ENCODE measurements at places on chromosomes 5 and 9. TPM values are rescaled to one million over a fixed set of nuclear protein-coding genes. Genes with fewer than 3 reads are reported as not detected.

DNA sequence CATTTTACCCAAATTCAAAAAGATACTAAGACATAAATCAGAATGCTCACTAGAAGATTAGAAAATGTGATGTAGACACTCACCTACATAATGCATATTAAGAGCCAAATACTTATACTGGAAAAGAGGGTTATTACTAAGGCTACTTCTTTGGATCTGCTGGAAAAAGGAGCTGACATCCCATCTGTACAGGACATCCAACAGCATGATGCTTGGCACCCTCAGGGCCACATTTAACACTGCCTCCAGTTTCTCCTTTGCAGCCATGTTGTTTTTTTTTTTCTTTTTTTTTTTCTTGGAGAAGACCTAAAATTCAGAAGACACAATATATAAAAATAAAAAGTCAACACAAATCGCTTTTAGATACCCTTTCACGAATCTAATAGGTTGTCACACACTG is 6.0 kb downstream of the RNF145 start:
- no peak overlapping the region for H3K4me3 ChIP-seq
- no peak for DNase-seq
- H3K4me1 ChIP-seq = peaks cover 5% of the 10 kb centered on the region
- H3K27me3 ChIP-seq = no peaks in the 10 kb centered on the region
- H3K36me3 ChIP-seq = no peaks in the 10 kb centered on the region

GRCh38 chr5:658103-658502 is 35.0 kb downstream of the TPPP start:
- H3K4me3 ChIP-seq = no peak overlapping the region
- H3K27ac ChIP-seq = no peak overlapping the region

SLC9A3 gene
- total RNA-seq = 1.7 TPM

- H3K27ac ChIP-seq = no peak overlapping the region
- H3K4me3 ChIP-seq = no peak overlapping the region
- H3K27me3 ChIP-seq = no peaks in the 10 kb centered on the region
- DNase-seq = no peak
- H3K36me3 ChIP-seq = no peaks in the 10 kb centered on the region
- H3K4me1 ChIP-seq = peaks cover 2% of the 10 kb centered on the region
These were observed 34.6 kb downstream of the FAXDC2 start for GRCh38 chr5:154815684-154816247.

GRCh38 chr5:127810707-127811490 is 107.7 kb downstream of the CCDC192 start:
- H3K36me3 ChIP-seq = no peaks in the 10 kb centered on the region
- no peak overlapping the region for H3K4me3 ChIP-seq
- H3K27me3 ChIP-seq = no peaks in the 10 kb centered on the region
- no peak for DNase-seq

- H3K4me1 ChIP-seq = no peaks in the 10 kb centered on the region
- no peak for DNase-seq
- no peak overlapping the region for H3K27ac ChIP-seq
These were observed 12.2 kb downstream of the GRM6 start for GRCh38 chr5:178982941-178983340.

DNA sequence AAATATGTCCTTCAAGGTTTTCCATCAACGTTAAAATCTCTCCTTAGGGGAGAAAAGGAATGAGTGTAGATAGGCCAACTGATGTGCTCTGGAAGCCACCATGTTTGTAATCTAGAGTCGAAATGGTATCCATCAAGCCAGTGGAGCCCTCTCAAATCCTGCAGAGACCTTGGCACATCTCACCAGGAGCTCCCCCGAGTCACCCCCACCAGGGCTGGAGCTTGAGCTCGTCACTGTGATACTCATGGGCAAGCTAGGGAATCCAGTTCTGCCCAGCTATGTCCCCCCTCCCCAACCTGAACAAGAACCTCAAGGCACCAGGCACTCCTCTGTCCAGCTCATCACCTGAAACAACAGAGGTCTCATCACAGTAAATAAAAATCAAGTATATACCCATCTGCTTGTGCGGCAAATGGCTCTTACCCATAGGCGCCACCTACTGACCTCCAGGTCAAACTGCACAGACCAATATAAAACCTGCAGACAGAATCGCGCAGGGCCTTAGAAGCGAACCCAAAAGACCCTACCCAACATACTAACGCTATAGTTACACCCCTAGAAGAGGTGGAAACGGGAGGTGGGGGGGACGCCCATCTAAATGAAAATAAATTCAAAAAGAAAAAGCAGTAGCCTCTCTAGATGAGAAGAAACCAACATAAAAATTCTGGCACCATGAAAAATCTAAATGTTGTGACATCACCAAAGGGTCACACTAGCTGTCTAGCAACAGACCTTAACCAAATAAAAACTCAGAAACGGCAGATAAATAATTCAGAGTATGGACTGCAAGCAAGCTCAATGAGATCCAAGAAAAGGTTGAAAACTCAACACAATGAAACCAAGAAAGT is 75.0 kb downstream of the TTC39B start:
- no peak overlapping the region for H3K27ac ChIP-seq
- no peaks in the 10 kb centered on the region for H3K36me3 ChIP-seq
- H3K4me1 ChIP-seq = peaks cover 1% of the 10 kb centered on the region
- H3K4me3 ChIP-seq = no peak overlapping the region
- no peaks in the 10 kb centered on the region for H3K27me3 ChIP-seq

- no peaks in the 10 kb centered on the region for H3K27me3 ChIP-seq
- no peak for DNase-seq
- no peak overlapping the region for H3K4me3 ChIP-seq
- H3K4me1 ChIP-seq = no peaks in the 10 kb centered on the region
These were observed 141.9 kb downstream of the CEMIP2 start for GRCh38 chr9:71626395-71626794.

Data from ovary (tissue), 10 donors.